ENCODE measurements at places on chromosomes 6 and 20. TPM values are rescaled to one million over a fixed set of nuclear protein-coding genes. Genes with fewer than 3 reads are reported as not detected.

- DNase-seq: no peak
- H3K27ac ChIP-seq: no peak overlapping the region
- no peaks in the 10 kb centered on the region for H3K36me3 ChIP-seq
- H3K27me3 ChIP-seq: no peaks in the 10 kb centered on the region
Measured at GRCh38 chr6:21521276-21521675, 72.3 kb upstream of the SOX4 start.

The ASIP gene
- 10.1 TPM for total RNA-seq

The WDR27 gene
- 4.4 TPM for total RNA-seq

The C20orf141 gene
- not detected for total RNA-seq

DNA sequence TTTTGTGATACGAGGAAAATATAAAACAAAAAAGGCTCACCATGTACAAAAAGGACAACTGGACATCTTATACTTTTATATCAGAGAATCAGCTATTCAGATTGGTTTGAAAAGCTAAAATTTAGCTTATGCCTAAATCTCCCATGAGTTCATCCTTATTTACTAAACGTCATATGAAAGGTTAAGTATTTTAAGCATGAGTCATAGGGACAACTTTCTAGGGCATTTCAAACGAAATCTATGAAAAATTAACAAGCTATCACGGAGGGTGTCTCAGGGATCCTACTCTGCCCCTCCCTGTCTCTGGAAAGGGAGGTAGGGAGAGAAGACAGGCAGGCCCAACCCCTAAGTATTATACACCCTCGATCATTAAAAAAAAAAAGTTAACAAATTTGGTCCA lies 124.1 kb upstream of the LOC128125822 start:
- no peak overlapping the region for H3K4me3 ChIP-seq
- no peak for DNase-seq
- H3K27ac ChIP-seq: no peak overlapping the region
- H3K4me1 ChIP-seq: no peaks in the 10 kb centered on the region

DNA sequence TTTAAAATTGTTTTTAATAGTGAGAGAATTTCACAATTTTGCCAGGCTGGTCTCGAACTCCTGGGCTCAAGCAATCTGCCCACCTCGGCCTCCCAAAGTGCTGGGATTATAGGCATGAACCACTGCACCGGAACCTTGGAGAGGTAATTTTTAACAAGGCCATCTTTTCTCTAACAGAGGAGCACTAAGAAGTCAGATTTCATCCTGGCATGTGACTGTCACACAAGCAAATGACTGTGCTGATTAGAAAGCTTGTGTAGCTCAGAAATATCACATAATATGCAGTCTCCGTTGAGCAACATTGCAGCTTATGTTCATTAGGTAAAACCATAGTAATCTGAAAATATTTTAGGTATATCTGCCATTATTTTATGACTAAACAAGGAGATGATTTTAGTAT lies 156.0 kb downstream of the CCDC170 start:
- no peak overlapping the region for H3K4me3 ChIP-seq
- no peak for DNase-seq
- no peaks in the 10 kb centered on the region for H3K36me3 ChIP-seq
- no peaks in the 10 kb centered on the region for H3K4me1 ChIP-seq
- no peak overlapping the region for H3K27ac ChIP-seq

DNA sequence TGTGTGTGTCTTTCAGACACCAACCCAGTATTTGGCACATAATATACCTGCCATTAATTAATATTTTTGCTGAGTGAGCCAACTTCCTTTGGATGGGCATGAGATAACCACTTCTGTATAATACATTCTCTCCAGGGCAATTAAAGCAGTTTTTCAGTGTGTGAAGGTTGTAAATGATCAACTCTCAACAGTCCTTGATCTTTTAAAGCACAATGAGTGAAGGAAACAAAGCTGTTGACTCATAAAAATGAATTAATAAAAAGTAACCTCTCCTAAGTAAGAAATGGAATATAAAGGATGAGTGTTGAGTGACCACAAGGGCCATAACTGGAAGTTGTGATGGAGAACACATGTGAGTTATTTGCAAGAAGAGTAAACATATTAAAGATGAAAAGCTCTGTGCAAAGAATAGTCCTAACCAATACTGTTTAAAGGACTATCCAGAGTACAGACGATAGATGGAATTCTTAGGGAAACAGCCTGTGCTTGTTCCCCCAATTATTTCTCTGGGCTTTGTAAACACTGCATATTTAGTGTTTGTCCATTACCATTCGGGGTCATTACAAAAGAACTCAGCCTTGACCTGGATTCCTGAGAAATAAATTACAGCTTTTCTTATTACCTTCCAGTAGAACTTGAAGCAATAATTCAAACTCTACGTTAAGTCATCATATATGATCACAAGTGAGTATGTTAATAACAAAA lies 446.2 kb downstream of the PLCB1 start:
- no peaks in the 10 kb centered on the region for H3K36me3 ChIP-seq
- no peak overlapping the region for H3K4me3 ChIP-seq
- no peaks in the 10 kb centered on the region for H3K27me3 ChIP-seq
- no peaks in the 10 kb centered on the region for H3K4me1 ChIP-seq

DNA sequence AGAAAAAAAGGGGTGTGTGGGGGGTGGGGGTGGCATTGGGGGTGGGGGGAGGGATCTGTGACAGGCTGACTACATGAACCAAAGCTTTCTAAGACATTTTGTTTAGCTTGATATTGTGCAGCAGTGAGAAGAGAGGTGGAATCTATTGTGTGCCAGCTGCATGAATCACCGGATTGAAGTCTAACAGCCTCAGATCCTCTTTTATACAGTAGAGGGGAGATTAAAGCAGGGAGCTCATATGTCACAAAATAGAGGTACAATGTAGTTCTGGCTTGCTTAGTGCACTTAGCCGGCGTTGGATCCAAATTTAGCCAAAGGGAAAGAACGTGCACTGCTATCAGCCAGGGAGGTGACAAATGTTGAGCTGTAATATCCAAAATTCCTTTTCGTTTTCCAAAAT lies 404.2 kb upstream of the CITED2 start:
- no peaks in the 10 kb centered on the region for H3K36me3 ChIP-seq
- no peaks in the 10 kb centered on the region for H3K27me3 ChIP-seq
- no peak for DNase-seq
- H3K4me3 ChIP-seq: no peak overlapping the region
- H3K4me1 ChIP-seq: no peaks in the 10 kb centered on the region
